AG08396 (cell line): ENCODE measurements at places on chromosomes 3 and 15.

GRCh38 chr3:14451844-14452739, 49.7 kb downstream of the SLC6A6 start:
- DNase-seq = peak; percentile 81

DNA sequence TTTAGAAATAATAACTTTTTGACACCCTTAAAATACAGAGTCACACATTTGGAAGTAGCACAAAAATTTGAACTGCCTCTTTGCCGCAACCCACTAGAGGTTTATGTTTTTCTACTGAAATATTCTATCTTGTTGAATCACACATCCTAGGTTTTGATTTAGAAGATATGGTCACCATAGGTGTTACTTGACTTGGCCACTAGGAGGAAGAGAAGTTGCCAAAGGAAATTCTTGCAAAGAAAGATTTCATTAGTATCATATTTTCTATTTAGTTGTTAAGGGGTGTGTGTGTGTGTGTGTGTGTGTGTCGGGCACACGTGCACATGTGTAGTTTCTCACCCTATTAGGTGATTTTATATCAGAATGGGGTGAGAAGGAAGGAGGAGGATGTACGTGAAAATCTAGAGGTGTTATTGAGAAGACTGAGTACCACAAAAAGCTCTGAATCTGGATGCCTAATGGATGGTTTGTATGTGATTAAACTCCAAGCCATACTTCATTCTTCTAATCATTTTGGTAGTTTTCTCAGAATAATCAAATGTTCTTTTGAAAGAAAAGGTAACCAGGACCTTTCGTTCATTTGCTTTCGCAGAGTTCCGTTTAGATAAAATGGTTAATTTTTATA, 31.5 kb downstream of the ZFAND6 start:
- no peak for DNase-seq

DNA sequence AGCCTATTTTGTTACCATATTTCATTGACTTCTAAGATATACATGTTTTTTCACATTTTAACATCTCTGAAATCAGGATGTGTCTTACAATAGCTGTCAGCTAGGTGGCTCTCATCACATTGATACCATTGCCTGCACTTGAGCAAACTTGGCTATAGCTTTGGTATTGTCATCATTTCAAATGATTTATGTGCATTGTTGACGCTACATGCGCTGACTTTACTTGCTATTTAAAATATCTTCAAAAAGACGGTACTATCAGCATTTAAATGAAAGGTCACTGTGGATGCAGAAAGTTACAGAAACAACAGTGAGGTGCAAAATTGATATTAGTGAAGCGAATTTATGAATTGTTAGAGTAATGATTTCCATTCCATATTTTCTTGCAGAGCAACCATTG, 54.0 kb upstream of the ABHD2 start:
- DNase-seq = no peak

DNA sequence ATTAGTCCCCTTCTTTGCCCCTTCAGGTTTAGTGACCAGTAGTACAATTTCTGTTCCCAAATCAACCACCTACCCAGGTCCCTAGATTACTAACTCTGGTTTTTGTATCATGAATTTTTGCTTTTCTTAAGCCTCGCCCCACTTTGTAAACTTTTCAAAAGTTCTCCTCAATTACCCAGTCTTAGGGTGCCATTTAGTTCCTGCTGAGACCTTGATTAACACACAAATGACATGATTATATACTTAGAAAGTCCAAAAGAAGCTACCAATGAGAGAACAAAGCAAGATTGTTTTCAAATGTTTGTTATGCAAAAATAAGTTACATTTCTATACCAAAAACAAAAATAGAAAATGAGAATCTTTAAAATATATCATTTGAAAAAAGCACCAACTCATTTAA, 594.4 kb downstream of the SQOR start:
- no peak for DNase-seq

- no peak for DNase-seq
Measured at GRCh38 chr3:69776920-69777581, 37.8 kb downstream of the MITF start.

- DNase-seq = no peak
Measured at GRCh38 chr3:191637611-191638010, 176.6 kb downstream of the PYDC2 start.

GRCh38 chr3:15321349-15321748, 11.0 kb downstream of the SH3BP5 start:
- DNase-seq = no peak

- DNase-seq = no peak
Measured at GRCh38 chr3:189787191-189787590, 156.0 kb downstream of the TP63 start.

DNA sequence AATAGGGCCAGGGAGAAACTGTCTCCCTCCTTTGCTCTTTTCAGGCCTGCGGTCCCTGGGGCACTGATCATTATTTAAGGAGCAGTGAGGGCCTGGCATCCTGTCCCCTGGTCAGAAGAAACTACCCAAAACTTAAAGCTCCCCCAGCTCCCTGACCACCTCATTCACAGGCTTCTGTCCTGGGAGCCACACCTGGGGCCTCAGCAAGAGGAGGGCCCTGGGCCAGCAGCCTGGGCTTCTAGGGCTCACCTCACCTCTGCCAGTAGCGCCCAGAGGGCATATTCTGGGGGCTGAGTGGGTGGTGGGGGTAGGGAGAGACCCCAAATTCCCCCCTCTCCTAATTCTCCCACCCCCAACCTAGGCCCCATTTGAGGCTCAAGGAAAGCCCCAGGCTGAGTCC, 4.7 kb upstream of the GRM2 start:
- no peak for DNase-seq

DNA sequence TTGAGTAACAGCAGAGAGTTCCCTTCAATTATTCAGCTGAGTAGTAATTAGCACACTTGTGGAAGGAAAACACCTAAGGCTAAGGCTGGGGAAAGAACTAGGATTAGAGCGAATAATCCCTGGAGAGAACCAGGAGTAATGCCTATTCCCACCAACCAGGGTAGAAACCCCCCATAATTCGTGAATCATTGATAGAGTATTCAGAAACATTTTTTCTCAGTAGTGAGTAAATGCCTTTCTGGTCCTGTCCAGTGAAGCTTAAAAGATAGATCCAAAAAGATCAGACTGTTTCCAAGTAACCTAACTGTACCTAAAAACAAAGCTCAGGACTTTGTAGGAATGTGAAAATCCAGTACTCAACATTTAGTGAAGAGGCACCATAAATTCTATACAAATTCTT, 71.2 kb downstream of the DGKG start:
- DNase-seq = no peak

- no peak for DNase-seq
Measured at GRCh38 chr3:141797819-141798447, 34.7 kb downstream of the GRK7 start.

GRCh38 chr15:51186181-51186705, 91.5 kb upstream of the TNFAIP8L3 start:
- DNase-seq = no peak
